ENCODE measurements at places on chromosomes 3 and 15. TPM values are rescaled to one million over a fixed set of nuclear protein-coding genes. Genes with fewer than 3 reads are reported as not detected.
A peak's percentile ranks its signal among the peaks of the same experiment; 100 is the strongest.

- no peak overlapping the region for H3K27ac ChIP-seq
- H3K36me3 ChIP-seq, result no peaks in the 10 kb centered on the region
- no peak for DNase-seq
- no peak overlapping the region for H3K4me3 ChIP-seq
- H3K4me1 ChIP-seq, result no peaks in the 10 kb centered on the region
- no peaks in the 10 kb centered on the region for H3K27me3 ChIP-seq
Measured at GRCh38 chr3:21140785-21141184, 610.2 kb downstream of the ZNF385D start.

- no peaks in the 10 kb centered on the region for H3K36me3 ChIP-seq
- H3K27me3 ChIP-seq, result peaks cover 5% of the 10 kb centered on the region
- no peak for DNase-seq
- H3K4me1 ChIP-seq, result peaks cover 17% of the 10 kb centered on the region
Measured at GRCh38 chr3:46857485-46858341, 5.5 kb downstream of the MYL3 start.

DNA sequence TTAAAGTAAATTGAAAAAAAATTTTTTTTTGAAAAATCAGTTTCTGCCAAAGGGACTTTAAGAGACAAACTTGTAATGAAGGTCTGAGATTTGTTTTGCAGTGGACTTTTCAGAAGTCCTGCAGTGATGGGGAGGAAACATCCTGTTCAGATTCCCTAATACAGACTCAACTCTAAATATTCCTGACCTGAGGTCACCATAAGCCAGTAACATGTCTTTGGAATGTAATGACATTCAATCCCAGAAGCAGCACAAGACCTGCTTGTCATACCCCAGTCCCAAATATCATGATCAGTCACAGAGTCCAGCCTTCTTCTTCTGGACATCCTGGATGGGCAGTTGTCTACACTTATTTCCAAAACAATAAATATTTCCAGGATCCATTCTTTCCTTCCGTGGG lies 53.6 kb downstream of the TMEM39A start:
- H3K4me3 ChIP-seq, result no peak overlapping the region
- no peak for DNase-seq
- no peaks in the 10 kb centered on the region for H3K36me3 ChIP-seq
- no peak overlapping the region for H3K27ac ChIP-seq
- H3K4me1 ChIP-seq, result no peaks in the 10 kb centered on the region

DNA sequence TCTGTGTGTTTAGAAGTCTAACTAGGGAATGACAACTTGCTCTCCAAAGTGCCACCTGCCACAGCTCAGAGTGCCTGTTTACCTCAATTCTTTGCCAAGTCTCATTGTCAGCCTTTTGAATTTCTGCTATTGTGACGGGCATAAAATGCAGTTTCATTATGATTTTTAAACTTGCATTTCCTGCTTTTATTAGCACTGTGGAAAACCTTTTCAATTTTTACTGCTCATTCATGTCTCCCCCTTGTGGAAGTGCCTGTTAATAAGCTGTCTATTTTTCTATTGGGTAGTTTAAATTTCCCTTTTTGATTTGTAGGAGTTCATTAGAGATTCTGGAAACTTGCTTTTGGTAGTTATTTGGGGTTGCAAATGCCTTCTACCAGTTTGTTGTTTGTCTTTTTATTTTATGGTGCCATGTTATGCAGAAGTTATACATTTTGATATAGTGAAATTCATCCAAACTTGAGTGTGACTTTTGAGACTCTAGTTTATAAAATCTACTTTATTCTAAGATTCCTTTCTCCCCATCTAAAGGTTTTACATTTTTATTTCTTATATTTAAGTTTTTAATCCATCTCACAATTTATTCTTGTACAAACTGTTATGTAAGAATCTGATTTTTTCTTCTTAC lies 53.9 kb upstream of the FRMD4B start:
- no peak overlapping the region for H3K27ac ChIP-seq
- no peaks in the 10 kb centered on the region for H3K27me3 ChIP-seq
- H3K36me3 ChIP-seq, result no peaks in the 10 kb centered on the region
- no peaks in the 10 kb centered on the region for H3K4me1 ChIP-seq
- peak; percentile 3 for DNase-seq

GRCh38 chr15:41648770-41649169 lies 11.4 kb upstream of the MGA start:
- H3K4me3 ChIP-seq, result no peak overlapping the region
- no peaks in the 10 kb centered on the region for H3K36me3 ChIP-seq
- DNase-seq, result no peak
- H3K4me1 ChIP-seq, result peaks cover 36% of the 10 kb centered on the region

GRCh38 chr15:77993374-77993911 lies 84.1 kb downstream of the TBC1D2B start:
- no peak for DNase-seq
- no peak overlapping the region for H3K4me3 ChIP-seq
- H3K27me3 ChIP-seq, result 0 out of 3 replicates have a peak, but pooled peaks cover 4% of the 10 kb centered on the region
- H3K36me3 ChIP-seq, result peaks cover 7% of the 10 kb centered on the region
- H3K4me1 ChIP-seq, result peaks cover 28% of the 10 kb centered on the region

- peaks cover 22% of the 10 kb centered on the region for H3K4me1 ChIP-seq
- no peak overlapping the region for H3K27ac ChIP-seq
- H3K27me3 ChIP-seq, result no peaks in the 10 kb centered on the region
- DNase-seq, result no peak
Measured at GRCh38 chr3:65902304-65902793, 136.4 kb downstream of the MAGI1 start.

DNA sequence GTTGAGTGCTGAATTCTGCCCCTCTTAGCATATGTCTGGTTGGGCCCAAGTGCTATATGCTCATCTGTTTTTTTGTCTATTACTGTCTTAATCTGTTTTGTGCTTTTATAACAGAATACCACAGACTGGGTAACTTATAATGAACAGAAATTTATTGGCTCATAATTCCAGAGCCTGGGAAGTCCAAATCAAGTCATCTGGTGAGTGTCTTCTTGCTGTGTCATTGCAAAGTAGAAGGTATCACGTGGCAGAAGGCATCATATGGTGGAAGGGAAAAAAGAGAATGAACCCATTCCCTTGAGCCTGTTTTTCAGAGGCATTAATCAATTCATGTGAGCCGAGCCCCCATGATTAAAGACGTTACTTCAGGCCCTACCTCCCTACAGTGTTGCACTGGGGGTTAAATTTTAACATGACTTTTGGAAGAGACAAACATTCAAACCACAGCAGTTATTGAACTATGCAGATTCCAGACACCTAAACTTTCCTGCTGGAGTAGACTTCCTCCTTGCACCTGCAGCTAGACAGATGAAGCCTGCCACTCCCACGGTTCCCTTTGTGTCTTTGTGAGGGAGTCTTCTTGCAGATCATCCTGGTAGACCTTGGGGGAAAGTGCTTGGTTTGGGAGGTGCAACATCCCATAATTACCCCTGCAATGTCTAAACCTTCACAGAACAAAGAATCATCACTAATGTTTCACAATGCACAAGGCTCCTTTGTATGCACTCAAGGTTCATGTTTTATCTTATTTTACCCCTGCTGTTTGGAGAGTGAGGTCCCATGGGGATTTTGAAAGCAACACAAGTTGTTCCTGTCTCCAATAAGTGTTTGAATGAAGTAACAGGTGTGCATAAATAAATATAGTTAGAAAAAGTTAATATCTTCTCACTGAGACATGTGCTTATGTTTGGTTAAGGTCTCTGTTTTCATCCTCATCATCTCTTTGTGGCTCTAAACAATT lies 64.7 kb upstream of the XCR1 start:
- no peak for DNase-seq
- H3K27ac ChIP-seq, result no peak overlapping the region
- H3K4me3 ChIP-seq, result no peak overlapping the region
- H3K36me3 ChIP-seq, result no peaks in the 10 kb centered on the region
- H3K4me1 ChIP-seq, result 0 out of 2 replicates have a peak, but pooled peaks cover 8% of the 10 kb centered on the region
- no peaks in the 10 kb centered on the region for H3K27me3 ChIP-seq

DNA sequence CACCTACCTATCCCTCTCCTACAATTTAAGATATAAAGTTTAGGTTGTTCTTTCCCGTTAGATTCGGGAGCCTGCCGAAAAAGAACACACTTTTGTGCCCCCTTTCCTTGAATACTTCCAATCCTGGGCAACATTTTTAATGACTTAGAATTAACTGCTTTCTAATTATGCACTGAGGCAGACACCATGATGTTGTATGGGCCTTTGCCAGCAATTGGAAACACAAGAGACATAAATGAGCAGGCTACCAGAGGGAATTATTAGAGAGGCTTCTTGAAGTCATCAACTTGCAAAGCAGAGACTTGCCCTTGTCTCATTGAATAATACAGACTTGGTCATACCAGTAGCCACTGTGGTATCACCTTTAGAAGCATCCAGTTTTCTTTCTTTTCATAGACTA lies 96.8 kb downstream of the CDIN1 start:
- no peak for DNase-seq
- no peaks in the 10 kb centered on the region for H3K4me1 ChIP-seq
- H3K4me3 ChIP-seq, result no peak overlapping the region

DNA sequence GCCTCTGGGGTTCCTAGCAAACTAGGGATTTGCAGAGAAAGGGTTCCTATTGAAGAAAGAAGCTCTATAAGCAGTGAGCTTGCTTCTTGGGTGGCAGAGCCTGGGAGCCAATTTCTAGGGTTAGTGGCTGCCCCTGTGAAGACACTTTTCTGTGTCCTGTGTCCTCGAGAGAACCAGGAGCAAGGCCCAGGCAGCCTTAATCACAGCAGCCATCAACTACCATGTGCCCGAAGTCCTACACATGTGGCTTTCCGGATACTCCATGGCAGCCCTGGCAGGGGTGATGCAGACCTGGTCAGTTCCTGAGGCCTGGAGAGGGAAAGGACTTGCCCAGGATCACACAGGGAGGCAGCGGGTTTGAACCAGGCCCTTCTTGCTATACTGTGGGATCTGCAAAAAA lies 27.7 kb upstream of the TSPAN3 start:
- H3K27ac ChIP-seq, result no peak overlapping the region
- H3K27me3 ChIP-seq, result no peaks in the 10 kb centered on the region
- H3K36me3 ChIP-seq, result no peaks in the 10 kb centered on the region
- H3K4me1 ChIP-seq, result peaks cover 31% of the 10 kb centered on the region
- H3K4me3 ChIP-seq, result no peak overlapping the region

DNA sequence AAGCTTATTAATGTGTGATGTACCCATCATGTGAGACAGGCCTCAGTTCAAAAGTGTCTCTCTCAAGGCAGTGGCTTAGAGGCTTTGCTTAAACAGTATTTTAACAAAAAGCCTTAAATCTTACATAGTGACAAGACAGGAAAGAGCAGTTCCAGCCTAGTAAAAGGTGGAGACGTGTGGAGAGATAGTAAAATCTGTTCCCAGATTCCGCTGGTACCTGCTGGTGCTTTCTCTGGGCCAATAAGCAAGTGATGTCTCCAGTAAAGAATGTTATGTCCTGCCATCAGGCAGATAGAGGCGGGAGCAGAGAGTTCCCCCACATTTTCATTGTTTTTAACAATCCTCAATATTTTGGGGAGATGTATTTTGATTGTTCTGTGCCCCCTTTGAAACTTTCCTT lies 135.0 kb downstream of the VPS8 start:
- no peaks in the 10 kb centered on the region for H3K4me1 ChIP-seq
- no peaks in the 10 kb centered on the region for H3K27me3 ChIP-seq

- no peaks in the 10 kb centered on the region for H3K27me3 ChIP-seq
- H3K4me1 ChIP-seq, result no peaks in the 10 kb centered on the region
- no peak overlapping the region for H3K4me3 ChIP-seq
- H3K27ac ChIP-seq, result no peak overlapping the region
Measured at GRCh38 chr15:30973379-30973778, 18.0 kb downstream of the MTMR10 start.

- H3K4me1 ChIP-seq, result no peaks in the 10 kb centered on the region
- no peaks in the 10 kb centered on the region for H3K36me3 ChIP-seq
- H3K27ac ChIP-seq, result no peak overlapping the region
- no peaks in the 10 kb centered on the region for H3K27me3 ChIP-seq
- no peak for DNase-seq
Measured at GRCh38 chr15:90681056-90681455, 36.1 kb upstream of the BLM start.

GRCh38 chr15:49059491-49059890 lies 13.2 kb upstream of the SECISBP2L start:
- no peak for DNase-seq
- peaks cover 21% of the 10 kb centered on the region for H3K4me1 ChIP-seq
- no peak overlapping the region for H3K4me3 ChIP-seq
- H3K27me3 ChIP-seq, result peaks cover 3% of the 10 kb centered on the region
- H3K36me3 ChIP-seq, result no peaks in the 10 kb centered on the region

GRCh38 chr3:175073219-175073905 lies 214.2 kb downstream of the NAALADL2 start:
- no peaks in the 10 kb centered on the region for H3K36me3 ChIP-seq
- DNase-seq, result no peak
- H3K4me3 ChIP-seq, result no peak overlapping the region

DNA sequence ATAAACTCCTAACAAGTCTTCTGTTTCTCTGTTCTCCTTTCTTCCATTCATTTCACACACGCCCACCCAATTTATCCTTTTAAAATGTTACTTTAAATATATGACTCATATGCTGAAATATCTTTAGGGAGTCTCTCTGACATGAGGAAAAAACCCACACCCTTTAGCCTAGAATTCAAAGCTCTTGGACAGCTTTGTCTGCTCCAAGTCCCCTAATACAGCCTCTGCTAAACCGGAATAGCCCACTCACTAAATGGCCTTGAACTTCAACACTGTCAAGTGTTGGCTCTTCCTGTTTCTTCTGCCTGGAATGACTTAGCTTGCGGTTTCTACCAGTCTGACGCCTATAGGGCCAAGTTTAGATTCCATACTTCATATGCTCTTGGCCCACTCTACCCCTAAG lies 3.3 kb upstream of the CD96 start:
- no peaks in the 10 kb centered on the region for H3K36me3 ChIP-seq
- H3K27ac ChIP-seq, result no peak overlapping the region
- peak; percentile 13 for DNase-seq
- H3K4me1 ChIP-seq, result peaks cover 14% of the 10 kb centered on the region
- no peak overlapping the region for H3K4me3 ChIP-seq
- H3K27me3 ChIP-seq, result no peaks in the 10 kb centered on the region

- peaks cover 24% of the 10 kb centered on the region for H3K4me1 ChIP-seq
- H3K27ac ChIP-seq, result no peak overlapping the region
- H3K36me3 ChIP-seq, result no peaks in the 10 kb centered on the region
- no peak for DNase-seq
- no peak overlapping the region for H3K4me3 ChIP-seq
- peaks cover 6% of the 10 kb centered on the region for H3K27me3 ChIP-seq
Measured at GRCh38 chr3:194352667-194353246, 1.6 kb upstream of the CPN2 start.

DNA sequence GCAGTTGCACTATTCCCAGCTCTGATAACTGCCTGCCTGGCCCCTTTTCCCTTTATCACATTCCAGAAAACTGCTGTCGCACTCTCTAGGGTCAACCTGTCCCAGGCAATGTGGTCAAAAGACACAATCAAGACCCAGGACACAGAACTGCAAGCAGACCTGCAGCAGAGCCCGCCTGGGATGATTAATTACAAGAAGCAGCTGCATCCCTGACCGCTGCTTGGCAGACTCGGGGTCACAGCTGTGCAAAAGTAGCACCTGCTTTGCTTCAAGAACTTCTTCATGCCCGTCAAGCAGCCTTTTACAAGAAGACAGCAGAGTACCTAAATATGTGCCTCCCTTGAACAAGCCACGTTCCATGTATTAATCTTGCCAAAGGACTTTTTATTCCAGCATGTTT lies 120.0 kb upstream of the ST8SIA2 start:
- H3K36me3 ChIP-seq, result no peaks in the 10 kb centered on the region
- no peaks in the 10 kb centered on the region for H3K4me1 ChIP-seq
- DNase-seq, result no peak

GRCh38 chr3:13407926-13408325 lies 12.2 kb downstream of the NUP210 start:
- H3K27ac ChIP-seq, result no peak overlapping the region
- H3K4me3 ChIP-seq, result no peak overlapping the region
- no peaks in the 10 kb centered on the region for H3K36me3 ChIP-seq
- no peaks in the 10 kb centered on the region for H3K27me3 ChIP-seq

The RASGRP1 gene
- not detected for total RNA-seq

The SHC4 gene
- total RNA-seq, result 0.04 TPM

The ECE2 gene
- not detected for total RNA-seq

The SLC12A6 gene
- total RNA-seq, result 15.2 TPM

The GNB4 gene
- total RNA-seq, result 0.36 TPM

The STAB1 gene
- total RNA-seq, result 0.28 TPM

The KIF9 gene
- 18.8 TPM for total RNA-seq

The JAGN1 gene
- 50.9 TPM for total RNA-seq
